Neural crest cell (in vitro differentiated cells): ENCODE measurements at places on chromosomes 16 and 17. TPM values are rescaled to one million over a fixed set of nuclear protein-coding genes. Genes with fewer than 3 reads are reported as not detected.

LHX1 gene
- total RNA-seq = 0.43 and 1.1 TPM in 2 replicates

TNFRSF12A gene
- 3.1 and 3.5 TPM in 2 replicates for total RNA-seq

SLC47A1 gene
- total RNA-seq = 4.1 and 4.3 TPM in 2 replicates

DNA sequence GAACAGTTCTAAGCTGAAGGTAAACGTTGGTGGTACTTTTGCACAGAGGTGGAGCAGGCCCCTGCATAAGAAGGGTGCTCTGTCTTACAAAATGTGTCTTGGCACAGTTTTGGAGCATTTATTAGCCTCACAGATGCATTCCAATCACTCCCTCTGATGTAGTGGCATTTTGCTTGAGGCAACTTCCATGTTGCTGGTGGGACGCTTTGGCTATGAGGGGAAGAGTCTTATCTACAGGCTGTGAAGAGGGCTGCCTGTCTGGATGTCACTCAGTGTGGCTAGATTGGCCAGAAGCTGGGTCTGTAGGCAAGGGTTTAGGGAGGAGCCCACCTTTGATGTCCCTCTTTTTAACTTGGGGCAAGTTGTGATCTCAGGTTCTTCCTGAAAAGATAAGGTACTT, 2.6 kb upstream of the RARA start:
- no peak overlapping the region for H3K27ac ChIP-seq
- H3K27me3 ChIP-seq = no peaks in the 10 kb centered on the region
- peaks cover 14% of the 10 kb centered on the region for H3K4me1 ChIP-seq
- no peak for DNase-seq
- peaks cover 2% of the 10 kb centered on the region for H3K36me3 ChIP-seq

- H3K27me3 ChIP-seq = no peaks in the 10 kb centered on the region
- DNase-seq = no peak
- no peak overlapping the region for H3K4me3 ChIP-seq
Measured at GRCh38 chr17:60386147-60387058, 5.5 kb downstream of the USP32 start.

DNA sequence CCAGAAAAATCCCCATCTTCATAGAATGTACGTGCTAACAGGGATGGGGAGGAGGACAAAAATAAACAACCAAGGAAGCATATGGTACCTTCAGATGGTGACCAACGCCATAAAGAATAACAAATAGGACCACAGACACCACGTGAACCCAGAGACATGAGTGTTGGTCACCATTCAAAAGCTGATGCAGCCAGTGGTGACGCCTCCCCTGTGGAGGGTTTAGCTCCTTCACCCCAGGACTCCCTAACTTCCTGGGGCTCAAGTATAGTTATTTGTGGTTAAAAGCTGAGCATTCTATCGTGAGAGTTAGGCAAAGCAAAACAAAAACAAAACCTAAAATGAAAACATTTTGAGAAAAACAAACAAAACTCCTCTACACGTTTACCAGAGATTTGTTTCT, 184.7 kb downstream of the SOX9 start:
- no peak for DNase-seq
- peaks cover 8% of the 10 kb centered on the region for H3K4me1 ChIP-seq
- no peak overlapping the region for H3K27ac ChIP-seq

GRCh38 chr17:57424777-57425188, 168.5 kb downstream of the MSI2 start:
- no peak overlapping the region for H3K4me3 ChIP-seq
- H3K36me3 ChIP-seq = peaks cover 11% of the 10 kb centered on the region
- DNase-seq = no peak
- peaks cover 58% of the 10 kb centered on the region for H3K4me1 ChIP-seq
- H3K27me3 ChIP-seq = no peaks in the 10 kb centered on the region

- H3K27me3 ChIP-seq = no peaks in the 10 kb centered on the region
- H3K27ac ChIP-seq = no peak overlapping the region
- no peak for DNase-seq
Measured at GRCh38 chr17:17947966-17948365, 24.2 kb downstream of the TOM1L2 start.

DNA sequence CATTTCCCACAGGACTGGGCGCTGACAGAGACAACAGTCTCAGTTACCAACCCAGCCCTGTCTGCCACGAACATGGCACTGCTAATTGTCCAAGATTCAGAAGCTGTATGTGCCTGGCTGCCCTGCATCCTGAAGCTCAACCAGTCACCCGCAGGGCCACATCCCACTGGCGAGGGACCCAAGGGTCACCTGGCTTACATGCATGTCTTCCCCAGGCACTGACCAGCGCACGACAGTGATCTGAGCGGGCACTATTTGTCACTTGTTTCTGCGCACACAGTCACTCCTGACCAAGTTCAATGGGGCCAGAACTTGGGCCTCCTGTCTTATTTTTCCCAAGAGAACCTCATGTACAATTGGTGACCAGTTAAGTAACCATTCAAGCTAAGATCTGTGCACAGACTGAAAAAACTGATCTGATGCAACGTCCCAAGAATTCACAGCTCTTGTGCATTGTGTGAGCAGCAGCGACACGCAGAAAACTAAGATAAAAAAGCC, 13.1 kb downstream of the USP7 start:
- no peak overlapping the region for H3K27ac ChIP-seq
- no peaks in the 10 kb centered on the region for H3K27me3 ChIP-seq
- DNase-seq = no peak
- peaks cover 68% of the 10 kb centered on the region for H3K4me1 ChIP-seq

- H3K36me3 ChIP-seq = peaks cover 30% of the 10 kb centered on the region
- H3K4me3 ChIP-seq = peak overlapping the region; percentile 15
- peaks cover 40% of the 10 kb centered on the region for H3K4me1 ChIP-seq
- H3K27me3 ChIP-seq = no peaks in the 10 kb centered on the region
- no peak for DNase-seq
Measured at GRCh38 chr17:37088913-37089312, 140.2 kb downstream of the AATF start.
